Naive thymus-derived CD8-positive, alpha-beta T cell (primary cell): ENCODE measurements at places on chromosomes 6 and 20. TPM values are rescaled to one million over a fixed set of nuclear protein-coding genes. Genes with fewer than 3 reads are reported as not detected.
A peak's percentile ranks its signal among the peaks of the same experiment; 100 is the strongest.

DNA sequence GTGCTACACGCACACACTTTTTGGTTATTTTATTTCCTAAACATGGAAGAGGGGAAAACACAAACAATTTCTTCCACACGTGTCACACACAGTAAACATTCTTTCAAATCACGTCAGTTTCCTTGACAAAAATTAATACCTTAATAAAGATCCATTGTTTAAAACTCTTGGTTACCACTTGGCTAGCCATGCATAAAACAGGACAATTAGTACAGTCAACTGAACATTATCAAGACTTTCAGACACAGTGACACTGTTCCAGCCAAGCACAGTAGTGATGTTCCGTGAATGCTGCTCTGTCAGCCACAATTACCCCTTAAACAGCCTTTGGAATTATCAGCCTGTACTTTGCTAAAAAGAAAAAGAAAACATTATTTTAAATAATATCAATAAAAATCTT lies 50.8 kb downstream of the GMDS start:
- H3K4me1 ChIP-seq: no peaks in the 10 kb centered on the region
- no peaks in the 10 kb centered on the region for H3K27me3 ChIP-seq
- no peak overlapping the region for H3K27ac ChIP-seq
- no peaks in the 10 kb centered on the region for H3K36me3 ChIP-seq
- DNase-seq: no peak

- H3K4me1 ChIP-seq: peaks cover 13% of the 10 kb centered on the region
- peak overlapping the region; percentile 0 for H3K27ac ChIP-seq
- no peaks in the 10 kb centered on the region for H3K36me3 ChIP-seq
- H3K4me3 ChIP-seq: no peak overlapping the region
- peaks cover 32% of the 10 kb centered on the region for H3K27me3 ChIP-seq
- no peak for DNase-seq
Observed at GRCh38 chr6:148557796-148558321, 189.0 kb upstream of the UST start.

GRCh38 chr6:13687917-13688351 lies 23.7 kb downstream of the RANBP9 start:
- H3K4me3 ChIP-seq: peak overlapping the region; percentile 73
- no peaks in the 10 kb centered on the region for H3K27me3 ChIP-seq
- H3K27ac ChIP-seq: peak overlapping the region; percentile 96
- H3K4me1 ChIP-seq: peaks cover 69% of the 10 kb centered on the region
- peak; percentile 15 for DNase-seq

DNA sequence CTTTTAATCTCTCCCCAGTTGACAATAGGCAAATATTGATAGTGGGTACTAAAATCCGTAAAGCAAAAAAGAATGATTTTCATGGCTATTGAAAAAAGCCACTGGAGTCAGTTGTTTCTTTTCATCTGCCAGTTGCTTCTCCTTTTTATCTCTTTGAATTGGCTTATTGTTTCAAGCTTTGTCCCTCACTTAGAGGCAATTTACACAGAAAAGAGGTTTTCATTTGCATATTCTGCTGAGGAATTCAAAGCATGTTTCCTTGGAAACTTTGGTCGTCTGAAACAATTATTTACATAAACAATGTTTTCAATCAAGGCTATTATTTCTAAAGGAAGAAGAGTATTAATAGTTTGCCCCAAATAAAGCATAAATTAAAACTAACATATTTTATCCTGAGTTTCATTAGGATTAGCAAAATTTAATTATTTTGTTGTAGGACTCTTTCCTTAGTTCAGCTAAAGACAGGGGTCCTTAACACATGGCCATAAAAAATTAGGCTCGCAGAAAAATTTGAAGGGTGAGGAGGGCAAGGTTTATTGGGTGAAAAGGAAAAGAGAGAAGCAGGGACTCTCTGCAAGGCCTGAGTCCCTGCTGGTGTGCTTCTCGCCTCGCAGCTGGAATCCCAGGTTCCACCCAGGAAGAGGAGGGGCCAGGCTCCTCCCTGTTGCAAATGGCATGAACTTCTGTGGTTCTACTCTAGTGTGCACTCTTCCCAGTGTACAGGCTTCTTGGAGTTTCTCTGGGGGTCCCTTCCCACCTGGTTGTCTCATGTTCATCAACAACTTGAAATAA lies 138.8 kb upstream of the LAMA2 start:
- no peak overlapping the region for H3K27ac ChIP-seq
- no peak for DNase-seq
- no peaks in the 10 kb centered on the region for H3K36me3 ChIP-seq
- peaks cover 18% of the 10 kb centered on the region for H3K27me3 ChIP-seq

GRCh38 chr6:25959890-25960536 lies 2.6 kb upstream of the TRIM38 start:
- no peaks in the 10 kb centered on the region for H3K36me3 ChIP-seq
- peak overlapping the region; percentile 33 for H3K4me3 ChIP-seq
- no peaks in the 10 kb centered on the region for H3K27me3 ChIP-seq
- DNase-seq: no peak

DNA sequence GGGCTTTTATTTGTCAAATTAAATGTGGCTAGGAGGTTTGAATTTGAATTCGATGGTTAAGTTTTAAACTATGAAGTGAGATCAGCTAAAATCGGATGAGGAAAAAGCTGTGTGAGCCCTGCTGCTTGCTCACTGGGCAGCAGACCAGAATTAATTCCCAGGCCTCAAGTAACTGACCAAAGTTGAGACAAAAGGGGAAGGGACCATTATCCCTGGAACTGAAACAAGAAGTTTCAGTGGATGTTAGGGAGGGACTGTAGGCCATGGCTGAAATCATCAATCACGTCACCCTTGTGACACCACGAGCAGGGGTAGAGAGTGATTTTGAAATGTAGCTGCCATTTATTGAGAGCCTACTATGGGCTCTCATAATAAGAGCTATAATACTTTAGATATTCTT lies 7.0 kb upstream of the PRSS35 start:
- H3K4me1 ChIP-seq: peaks cover 3% of the 10 kb centered on the region
- no peaks in the 10 kb centered on the region for H3K36me3 ChIP-seq
- no peak overlapping the region for H3K4me3 ChIP-seq
- H3K27me3 ChIP-seq: peaks cover 11% of the 10 kb centered on the region
- DNase-seq: no peak

GRCh38 chr6:139732451-139732850 lies 358.0 kb upstream of the CITED2 start:
- no peak for DNase-seq
- H3K27ac ChIP-seq: no peak overlapping the region
- H3K36me3 ChIP-seq: no peaks in the 10 kb centered on the region
- H3K27me3 ChIP-seq: peaks cover 4% of the 10 kb centered on the region
- no peaks in the 10 kb centered on the region for H3K4me1 ChIP-seq
- no peak overlapping the region for H3K4me3 ChIP-seq

DNA sequence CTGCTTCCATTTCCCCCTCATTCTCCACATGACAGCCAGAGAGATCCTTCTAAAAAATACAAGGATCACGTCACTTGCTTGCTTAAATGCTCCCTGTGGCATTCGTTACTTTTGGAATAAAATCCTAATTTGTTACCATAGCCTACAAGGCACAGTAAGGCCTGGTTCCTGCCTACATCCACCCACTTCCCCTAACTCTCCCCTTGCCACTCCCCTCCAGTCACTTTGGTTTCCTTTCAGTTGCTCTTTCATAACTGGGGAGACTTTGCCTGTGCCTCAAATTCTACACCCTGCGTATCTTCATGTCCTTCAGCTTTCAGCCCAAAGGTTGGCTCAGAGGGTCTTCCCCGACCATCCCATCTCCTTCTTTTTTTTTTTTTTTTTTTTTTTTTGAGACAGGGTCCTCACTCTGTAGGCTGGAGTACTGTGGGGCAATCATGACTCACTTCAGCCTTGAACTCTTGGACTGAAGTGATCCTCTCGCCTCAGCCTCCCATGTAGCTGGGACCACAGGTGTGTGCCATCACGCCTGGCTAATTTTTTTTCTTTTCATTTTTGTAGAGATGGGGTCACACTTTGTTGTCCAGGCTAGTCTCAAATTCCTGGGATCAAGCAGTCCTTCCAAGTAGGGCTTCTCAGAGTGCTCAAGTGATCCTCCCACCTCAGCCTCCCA lies 12.5 kb downstream of the ID1 start:
- no peak for DNase-seq
- H3K4me3 ChIP-seq: no peak overlapping the region
- H3K27me3 ChIP-seq: peaks cover 4% of the 10 kb centered on the region
- H3K27ac ChIP-seq: no peak overlapping the region

DNA sequence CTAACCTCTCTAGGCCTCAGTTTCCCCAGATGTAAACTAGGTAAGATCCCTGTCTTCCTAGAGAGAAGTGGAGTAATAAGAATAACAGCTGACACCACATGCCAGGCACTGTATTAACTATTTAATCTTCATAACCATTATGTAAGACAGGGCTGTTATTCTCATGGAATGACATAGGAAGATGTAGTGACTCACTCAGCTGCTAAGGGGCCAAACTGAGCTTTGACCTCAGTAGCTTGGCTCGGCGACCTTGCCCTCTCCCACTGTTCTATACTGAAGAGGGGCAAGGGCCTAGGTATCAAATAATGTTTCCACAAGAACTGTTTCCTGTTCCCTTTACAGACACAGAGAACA lies 2.9 kb upstream of the MDGA1 start:
- DNase-seq: no peak
- peaks cover 20% of the 10 kb centered on the region for H3K27me3 ChIP-seq
- H3K4me3 ChIP-seq: no peak overlapping the region
- peaks cover 20% of the 10 kb centered on the region for H3K4me1 ChIP-seq
- H3K27ac ChIP-seq: no peak overlapping the region

GRCh38 chr6:120108061-120108795 lies 758.7 kb upstream of the MAN1A1 start:
- no peaks in the 10 kb centered on the region for H3K4me1 ChIP-seq
- no peak overlapping the region for H3K4me3 ChIP-seq
- no peak for DNase-seq
- no peaks in the 10 kb centered on the region for H3K27me3 ChIP-seq
- H3K27ac ChIP-seq: no peak overlapping the region

DNA sequence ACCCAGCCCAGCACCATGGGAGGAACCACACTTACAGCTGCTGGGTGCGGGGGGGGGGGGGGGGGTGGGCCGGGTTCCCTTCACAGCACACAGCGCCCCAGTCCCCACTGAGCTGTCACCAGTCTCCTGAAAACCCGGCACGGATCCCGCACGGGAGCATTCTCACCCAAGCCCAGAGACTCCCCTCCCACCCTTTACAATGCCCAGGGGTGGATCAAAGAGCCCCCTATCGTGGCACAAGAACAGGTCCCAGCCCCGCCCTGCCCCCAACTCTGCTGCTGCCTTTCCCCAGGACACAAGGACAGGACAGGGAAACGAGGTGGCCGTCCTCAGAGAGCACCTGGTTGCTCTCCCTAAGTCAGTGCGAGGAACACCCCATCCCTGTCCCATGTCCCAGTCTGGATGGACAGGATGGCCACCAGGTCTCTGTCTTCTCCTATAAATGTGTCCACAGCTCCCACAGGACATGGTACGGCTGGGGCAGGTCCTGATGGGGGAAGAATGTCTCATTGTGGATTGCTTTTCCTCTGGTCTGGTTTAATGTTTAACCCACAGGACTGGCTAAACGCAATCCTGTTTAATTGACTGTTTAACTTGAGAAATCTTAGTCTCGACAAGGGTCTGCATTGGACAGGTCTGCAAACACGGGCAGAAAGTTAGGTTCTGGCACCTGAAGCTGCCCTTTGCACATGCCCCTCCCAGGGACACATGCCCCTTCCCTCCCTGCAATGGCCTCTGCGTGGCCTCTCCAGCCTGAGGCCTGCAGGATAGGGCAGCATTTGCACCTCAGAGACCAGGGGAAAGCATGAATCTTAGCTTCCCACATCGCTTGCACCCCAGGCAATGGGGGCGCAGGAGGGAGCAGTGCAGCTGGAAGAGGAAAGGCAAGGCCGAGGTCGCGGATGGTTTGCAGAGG lies 45.3 kb downstream of the DACT2 start:
- peaks cover 9% of the 10 kb centered on the region for H3K27me3 ChIP-seq
- H3K4me3 ChIP-seq: no peak overlapping the region
- H3K36me3 ChIP-seq: no peaks in the 10 kb centered on the region

DNA sequence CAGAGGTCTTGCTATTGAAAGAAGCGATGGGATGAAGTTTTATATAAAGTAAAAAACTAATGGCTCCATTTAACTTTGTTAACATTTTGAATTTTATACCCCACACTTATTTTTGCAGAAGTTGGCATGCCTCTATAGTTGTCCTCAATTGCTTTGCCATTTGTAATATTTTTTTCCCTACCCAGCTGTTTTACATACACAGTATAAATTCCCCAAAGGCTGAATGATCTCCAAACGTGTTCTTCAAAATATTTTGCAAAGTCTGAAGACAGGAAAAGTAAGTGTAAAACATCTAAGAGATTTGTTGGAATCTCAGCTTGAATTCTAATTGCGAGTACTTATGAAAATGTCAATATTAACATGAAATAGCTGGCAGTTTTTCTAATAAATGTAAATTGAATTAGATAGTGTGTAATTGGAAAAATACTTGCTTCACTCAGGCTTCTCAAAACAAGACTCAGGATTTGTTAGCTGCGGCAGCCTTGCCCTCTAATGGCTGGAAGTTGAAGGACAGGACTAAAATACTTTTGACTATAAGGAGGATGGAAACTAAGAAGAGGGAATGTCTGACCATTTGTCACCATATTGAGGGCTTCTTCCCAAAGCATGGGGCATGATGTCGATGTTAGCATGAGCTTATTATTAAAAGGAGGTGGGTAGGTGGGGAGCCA lies 226.8 kb downstream of the UST start:
- H3K27me3 ChIP-seq: peaks cover 2% of the 10 kb centered on the region
- no peak overlapping the region for H3K4me3 ChIP-seq
- DNase-seq: no peak
- peaks cover 5% of the 10 kb centered on the region for H3K4me1 ChIP-seq

- no peak for DNase-seq
- H3K4me1 ChIP-seq: peaks cover 33% of the 10 kb centered on the region
- no peaks in the 10 kb centered on the region for H3K36me3 ChIP-seq
- H3K4me3 ChIP-seq: no peak overlapping the region
- no peaks in the 10 kb centered on the region for H3K27me3 ChIP-seq
- H3K27ac ChIP-seq: peak overlapping the region; percentile 27
Observed at GRCh38 chr6:108796875-108797274, 51.3 kb upstream of the ARMC2 start.

- H3K36me3 ChIP-seq: no peaks in the 10 kb centered on the region
- H3K4me1 ChIP-seq: no peaks in the 10 kb centered on the region
- H3K4me3 ChIP-seq: no peak overlapping the region
- no peak for DNase-seq
- no peak overlapping the region for H3K27ac ChIP-seq
Observed at GRCh38 chr20:51085769-51086168, 62.9 kb upstream of the KCNG1 start.

DNA sequence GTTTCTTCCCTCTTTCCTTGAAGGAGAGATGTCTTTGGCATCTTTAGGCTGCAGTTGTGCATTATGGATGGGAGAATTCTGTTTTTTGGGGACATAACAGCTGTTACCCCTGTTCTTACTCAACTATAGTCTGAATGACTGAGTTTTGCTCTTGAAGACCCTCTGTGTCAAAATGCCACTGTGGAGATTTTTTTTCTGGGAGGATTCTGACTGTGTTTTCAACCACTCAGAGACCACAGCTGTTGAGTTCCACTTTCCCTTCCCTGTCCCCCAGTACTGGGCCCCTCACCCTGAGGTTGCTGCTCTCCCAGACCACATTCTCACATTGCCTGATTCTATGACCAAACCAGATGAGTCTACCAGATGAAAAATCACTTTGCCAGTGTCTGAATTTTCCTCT lies 48.1 kb downstream of the NKX2-2 start:
- no peaks in the 10 kb centered on the region for H3K4me1 ChIP-seq
- peaks cover 31% of the 10 kb centered on the region for H3K27me3 ChIP-seq
- no peak overlapping the region for H3K4me3 ChIP-seq
- DNase-seq: no peak

The CYP39A1 gene
- total RNA-seq: not detected

The DEFB116 gene
- not detected for total RNA-seq

The CAGE1 gene
- total RNA-seq: 0.63 TPM

The UFL1 gene
- total RNA-seq: 40.2 TPM

The THBD gene
- total RNA-seq: 0.27 TPM
